ENCODE measurements at places on chromosomes 12 and 14. TPM values are rescaled to one million over a fixed set of nuclear protein-coding genes. Genes with fewer than 3 reads are reported as not detected.

FICD gene
- total RNA-seq = 5.3 TPM

BIN2 gene
- 1.2 TPM for total RNA-seq

VPS37B gene
- 13.0 TPM for total RNA-seq

ATP5F1B gene
- total RNA-seq = 464 TPM

ZFP36L1 gene
- 4.1 TPM for total RNA-seq

FOXM1 gene
- 0.82 TPM for total RNA-seq

LRRK2 gene
- total RNA-seq = 8.6 TPM

RNASE4 gene
- 1.2 TPM for total RNA-seq

APOF gene
- not detected for total RNA-seq

ISCA2 gene
- 17.1 TPM for total RNA-seq

AKAP6 gene
- total RNA-seq = 102 TPM

HOXC4 gene
- total RNA-seq = not detected

ATL1 gene
- 95.8 TPM for total RNA-seq

DNAI7 gene
- 3.7 TPM for total RNA-seq

PPP2R5C gene
- total RNA-seq = 174 TPM

LRTM2 gene
- 1.6 TPM for total RNA-seq

L3HYPDH gene
- 16.7 TPM for total RNA-seq

SOAT2 gene
- under 0.01 TPM for total RNA-seq

CLEC4D gene
- total RNA-seq = under 0.01 TPM

SYCP3 gene
- total RNA-seq = 0.82 TPM

FUT8 gene
- 197 TPM for total RNA-seq
